ENCODE measurements at places on chromosomes 3 and 15.

DNA sequence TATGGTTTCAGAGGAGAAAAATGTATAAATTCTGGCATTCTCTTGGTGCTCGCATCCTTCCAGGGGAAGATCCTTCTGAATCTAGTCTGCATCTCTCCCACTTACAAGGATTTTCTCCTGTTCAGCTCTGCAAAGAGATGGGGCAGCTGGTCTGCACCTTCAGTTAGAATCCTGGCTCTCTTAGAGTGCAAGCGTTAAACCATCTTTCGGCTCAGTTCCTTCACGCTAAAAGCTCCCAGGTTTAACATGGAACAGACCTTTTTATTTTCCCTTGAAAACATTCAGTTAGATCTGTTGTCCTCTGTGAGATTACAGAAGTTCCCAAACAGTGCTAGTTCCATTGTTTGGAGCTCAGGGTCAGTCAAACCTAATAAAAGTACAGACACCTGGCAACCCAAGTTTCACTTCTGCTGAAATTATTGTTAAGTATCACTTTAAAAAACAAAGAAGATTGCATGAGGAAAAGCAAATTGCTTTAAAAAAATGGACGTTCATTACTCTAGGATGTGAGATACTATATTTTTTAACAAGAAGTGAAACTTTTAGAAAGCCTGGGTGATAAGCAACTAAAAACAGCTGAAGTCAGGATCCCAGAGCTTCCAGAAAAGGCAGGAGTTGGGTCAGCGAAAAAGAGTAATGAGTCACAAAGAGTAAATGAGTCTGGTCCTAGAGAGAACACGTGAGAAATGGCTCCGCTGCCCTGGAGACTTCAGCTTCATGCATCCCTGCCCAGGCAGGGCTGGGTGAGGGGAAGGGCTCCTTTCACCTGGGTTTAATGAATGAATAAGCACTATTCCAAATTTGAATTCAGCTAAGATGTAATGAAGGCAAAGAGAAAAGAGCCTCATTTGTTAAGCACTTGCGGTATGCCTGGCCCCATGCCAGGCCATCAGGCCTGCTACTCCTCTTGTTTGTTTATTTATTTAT, 63.3 kb downstream of the ABTB1 start:
- no peak for DNase-seq

- DNase-seq: no peak
Measured at GRCh38 chr15:68697711-68698690, 119.2 kb downstream of the CORO2B start.

DNA sequence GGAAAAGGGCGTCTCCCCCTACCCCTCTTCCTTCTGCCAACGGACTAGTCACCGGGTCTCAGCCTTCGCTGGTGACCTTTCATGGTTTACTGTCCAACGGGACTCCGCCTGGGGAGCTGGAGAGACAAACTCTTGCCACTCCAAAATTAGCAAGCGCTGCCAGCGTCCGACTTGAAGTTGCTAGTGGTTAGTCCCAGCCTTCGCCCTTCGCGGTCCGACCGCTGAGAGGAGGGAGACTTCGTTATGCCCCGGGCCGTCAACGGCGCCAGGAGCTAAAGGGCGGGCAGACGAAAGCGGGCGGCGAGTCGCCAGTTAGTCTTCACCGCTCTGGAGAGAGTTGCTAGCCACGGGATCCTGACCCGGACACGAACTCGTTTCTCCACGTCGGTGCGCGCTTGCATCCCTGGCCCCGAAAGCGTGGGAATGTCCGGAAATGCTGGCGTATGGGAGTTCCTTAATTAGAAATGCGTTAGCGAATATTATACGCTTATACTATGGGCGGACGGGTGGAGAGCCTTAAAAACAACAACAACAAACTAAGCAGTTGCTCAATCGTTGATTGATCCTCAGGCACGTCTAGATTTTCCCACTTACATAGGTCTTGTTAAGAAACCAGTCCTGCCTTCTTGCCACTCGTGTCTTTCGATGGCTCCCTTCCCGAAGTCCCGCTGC, 716 bp downstream of the SMC4 start:
- DNase-seq: peak; percentile 56

DNA sequence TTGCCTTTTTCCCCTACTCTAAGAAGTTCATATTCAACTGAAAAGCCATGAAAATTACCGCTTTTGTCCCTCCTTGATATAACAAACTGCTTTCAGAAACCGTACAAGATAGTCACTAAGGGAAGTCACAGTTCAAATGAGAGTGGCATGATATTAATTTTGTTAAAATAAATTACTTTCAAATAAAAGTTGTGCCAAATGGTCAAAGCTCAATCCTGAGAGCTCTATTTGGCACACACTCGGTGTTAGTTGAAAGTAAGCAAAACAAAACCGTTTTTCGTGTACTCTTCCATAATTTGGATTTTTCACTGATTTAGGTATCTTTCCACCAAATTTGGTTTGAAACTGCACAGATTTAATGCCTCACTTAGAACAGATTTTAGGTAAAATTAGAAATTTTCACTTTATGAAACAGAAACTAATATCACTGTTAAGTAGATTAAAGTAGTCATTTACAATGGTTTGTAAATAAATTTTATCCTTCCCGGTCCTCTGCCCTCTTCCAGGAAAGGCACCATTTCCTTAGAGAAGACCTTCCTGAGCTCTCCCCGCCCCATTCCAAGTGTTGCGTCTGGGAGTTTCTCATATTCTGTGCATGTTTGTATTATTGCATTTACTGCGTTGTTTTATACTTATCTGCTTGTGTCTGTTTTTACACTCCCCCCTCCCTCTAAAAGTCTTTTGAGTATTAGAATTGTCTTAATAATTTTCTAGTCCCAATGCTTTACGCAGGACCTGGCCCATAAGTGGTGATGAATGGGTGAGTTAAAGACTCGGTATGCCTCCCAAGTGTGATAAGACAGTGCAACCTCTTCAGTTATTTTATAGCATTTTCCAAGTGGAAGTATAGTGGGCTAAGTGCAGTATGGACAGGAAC, 853 bp downstream of the TCAIM start:
- no peak for DNase-seq

DNA sequence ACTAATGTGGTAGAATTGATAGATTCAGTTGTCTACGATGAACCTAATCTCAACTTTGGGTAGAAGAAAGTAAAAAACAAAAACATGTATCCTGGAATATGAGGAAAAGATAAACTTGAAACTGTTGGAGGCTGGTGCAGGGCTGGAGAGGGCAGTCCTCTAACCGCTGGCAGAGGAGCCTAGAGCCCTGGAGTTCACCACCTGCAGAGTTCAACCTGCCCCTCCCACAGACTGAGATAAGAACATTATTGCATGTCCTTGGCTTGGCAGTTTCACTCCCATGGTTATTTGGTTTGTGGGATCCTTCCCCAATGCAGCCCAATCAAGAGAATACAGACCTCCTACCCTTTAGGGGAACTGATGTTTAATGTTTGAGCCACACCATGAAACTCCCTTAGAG, 53.2 kb upstream of the GATM start:
- no peak for DNase-seq

- DNase-seq: no peak
Measured at GRCh38 chr3:73729969-73730440, 105.3 kb upstream of the PDZRN3 start.

DNA sequence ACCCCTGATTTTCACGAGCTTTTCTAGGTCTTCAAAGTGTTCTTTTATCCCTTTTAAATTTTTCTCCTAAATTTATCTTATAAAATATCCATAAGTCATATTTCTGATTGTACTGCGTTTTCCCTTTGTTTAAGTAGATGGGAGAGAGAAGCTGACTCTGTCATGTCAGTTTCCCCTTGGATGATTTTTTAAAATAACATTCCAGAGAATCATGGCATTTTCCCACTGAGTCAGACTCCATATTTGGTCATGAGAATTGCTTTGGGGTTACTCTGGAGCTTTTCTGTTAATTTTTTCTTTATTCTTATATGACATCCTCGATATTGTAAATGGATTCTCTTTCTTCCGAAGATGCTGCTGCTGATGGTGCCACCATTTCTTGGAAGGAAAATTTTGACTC, 28.6 kb upstream of the UMPS start:
- no peak for DNase-seq

DNA sequence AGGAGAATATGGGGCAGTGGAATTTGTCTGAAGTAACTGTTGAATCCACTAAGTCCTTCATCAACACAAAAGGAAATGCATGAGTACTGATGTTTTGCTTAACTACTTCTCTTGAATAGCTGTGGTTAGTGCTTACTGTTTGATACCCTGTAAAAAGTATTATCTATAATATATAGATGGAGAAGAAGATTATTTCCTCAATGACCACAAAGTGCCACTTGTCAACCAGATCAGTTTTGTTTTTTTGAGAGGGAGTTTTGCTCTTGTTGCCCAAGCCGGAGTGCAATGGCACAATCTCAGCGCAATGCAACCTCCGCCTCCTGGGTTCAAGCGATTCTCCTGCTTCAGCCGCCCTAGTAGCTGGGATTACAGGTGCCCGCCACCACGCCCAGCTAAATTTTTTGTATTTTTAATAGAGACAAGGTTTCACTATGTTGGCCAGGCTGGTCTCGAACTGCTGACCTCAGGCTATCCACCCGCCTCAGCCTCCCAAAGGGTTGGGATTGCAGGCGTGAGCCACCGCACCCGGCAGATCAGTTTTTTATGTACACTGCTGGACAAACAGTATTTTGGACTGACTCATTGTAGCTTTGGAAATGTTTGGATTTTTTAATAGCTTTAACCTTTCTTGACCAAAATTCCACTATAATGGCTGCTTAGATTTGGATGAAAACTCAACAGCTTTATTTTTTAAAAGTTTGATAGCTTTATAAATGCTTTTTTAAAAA, 1.5 kb upstream of the RPLP1 start:
- DNase-seq: no peak
